Ovary (tissue), 10 donors: ENCODE measurements at places on chromosomes 4 and X. TPM values are rescaled to one million over a fixed set of nuclear protein-coding genes. Genes with fewer than 3 reads are reported as not detected.

The PFKFB1 gene
- total RNA-seq, result not detected

The MTTP gene
- total RNA-seq, result 4.8 TPM

The GPM6B gene
- 4.2 TPM for total RNA-seq

The STPG2 gene
- 0.48 TPM for total RNA-seq

The RNF4 gene
- 47.0 TPM for total RNA-seq

The CXorf38 gene
- 13.6 TPM for total RNA-seq

The GABRG1 gene
- 0.48 TPM for total RNA-seq

The ERCC6L gene
- 0.60 TPM for total RNA-seq

The SLC39A8 gene
- 28.7 TPM for total RNA-seq

The SERPINA7 gene
- not detected for total RNA-seq

The MXRA5 gene
- 12.4 TPM for total RNA-seq

The CT45A2 gene
- total RNA-seq, result not detected

The NEIL3 gene
- total RNA-seq, result not detected

The TCP11X2 gene
- not detected for total RNA-seq

The CXCL1 gene
- 0.40 TPM for total RNA-seq

The AMTN gene
- not detected for total RNA-seq

The ARMCX5 gene
- total RNA-seq, result 13.2 TPM

The TEX13C gene
- total RNA-seq, result not detected

The REELD1 gene
- 0.15 TPM for total RNA-seq

The NEK1 gene
- 29.5 TPM for total RNA-seq

The MAGEA8 gene
- total RNA-seq, result not detected

The GPC3 gene
- 12.1 TPM for total RNA-seq

The SHROOM3 gene
- total RNA-seq, result 1.2 TPM

The TLR6 gene
- 4.6 TPM for total RNA-seq

The HHIP gene
- total RNA-seq, result 0.57 TPM

The TMEM271 gene
- total RNA-seq, result not detected

The SMIM31 gene
- total RNA-seq, result not detected
